ENCODE measurements at places on chromosomes 11 and 22.
A peak's percentile ranks its signal among the peaks of the same experiment; 100 is the strongest.

GRCh38 chr11:7473717-7474116, 11.6 kb upstream of the OLFML1 start:
- no peak for DNase-seq

DNA sequence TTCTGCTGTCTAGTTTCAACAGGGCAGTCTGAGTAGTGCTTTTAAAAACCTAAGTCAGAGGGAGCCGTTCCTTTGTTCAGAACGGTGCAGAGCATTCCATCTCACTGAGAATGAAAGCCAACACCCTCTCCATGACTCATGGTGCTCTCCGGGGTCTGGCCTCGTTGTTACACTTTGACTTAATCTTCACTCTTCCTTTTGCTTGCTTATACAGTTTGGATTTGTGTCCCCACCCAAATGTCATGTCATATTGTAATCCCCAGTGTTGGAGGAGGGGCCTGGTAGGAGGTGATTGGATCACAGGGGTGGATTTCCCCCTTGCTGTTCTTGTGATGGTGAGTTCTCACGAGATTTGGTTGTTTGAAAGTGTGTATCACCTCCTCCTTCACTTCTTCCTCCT, 292.2 kb downstream of the ST3GAL4 start:
- no peak for DNase-seq

- peak; percentile 98 for DNase-seq
Measured at GRCh38 chr11:62709247-62710000, 1.9 kb downstream of the GNG3 start.

- no peak for DNase-seq
Measured at GRCh38 chr11:530960-531831, 4.2 kb downstream of the HRAS start.

- no peak for DNase-seq
Measured at GRCh38 chr11:64415286-64415685, 56.3 kb downstream of the RPS6KA4 start.

- DNase-seq = no peak
Measured at GRCh38 chr11:112612250-112612849, 348.9 kb upstream of the NCAM1 start.

DNA sequence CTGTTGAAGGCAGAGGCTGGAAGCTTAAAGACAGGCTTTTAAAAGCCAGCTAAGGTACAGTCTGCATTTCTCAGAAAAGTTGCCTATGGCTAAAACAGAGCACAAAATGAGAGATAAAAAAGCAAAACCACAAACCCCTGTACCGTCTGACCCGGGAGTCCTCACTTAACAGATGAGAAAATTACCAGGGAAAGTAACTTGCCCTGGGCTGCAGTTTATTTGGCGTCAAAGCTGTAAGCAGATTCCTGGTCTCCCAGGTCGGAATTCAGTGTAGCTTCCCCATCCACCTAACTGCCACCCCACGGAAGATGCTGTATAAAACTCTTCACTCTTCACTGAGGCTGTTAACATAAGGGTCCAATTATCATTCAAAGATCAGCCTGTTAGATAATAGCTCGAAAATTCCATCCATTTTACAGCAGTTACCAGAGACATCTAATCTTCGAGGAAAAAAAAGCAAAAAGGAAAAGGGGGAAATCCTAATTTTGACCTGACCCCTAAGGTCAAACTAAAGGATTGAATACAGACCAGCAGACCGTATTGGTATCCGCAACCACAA, 1.5 kb downstream of the TCF20 start:
- no peak for DNase-seq

- DNase-seq = no peak
Measured at GRCh38 chr11:7604331-7604955, 68.9 kb downstream of the CYB5R2 start.

DNA sequence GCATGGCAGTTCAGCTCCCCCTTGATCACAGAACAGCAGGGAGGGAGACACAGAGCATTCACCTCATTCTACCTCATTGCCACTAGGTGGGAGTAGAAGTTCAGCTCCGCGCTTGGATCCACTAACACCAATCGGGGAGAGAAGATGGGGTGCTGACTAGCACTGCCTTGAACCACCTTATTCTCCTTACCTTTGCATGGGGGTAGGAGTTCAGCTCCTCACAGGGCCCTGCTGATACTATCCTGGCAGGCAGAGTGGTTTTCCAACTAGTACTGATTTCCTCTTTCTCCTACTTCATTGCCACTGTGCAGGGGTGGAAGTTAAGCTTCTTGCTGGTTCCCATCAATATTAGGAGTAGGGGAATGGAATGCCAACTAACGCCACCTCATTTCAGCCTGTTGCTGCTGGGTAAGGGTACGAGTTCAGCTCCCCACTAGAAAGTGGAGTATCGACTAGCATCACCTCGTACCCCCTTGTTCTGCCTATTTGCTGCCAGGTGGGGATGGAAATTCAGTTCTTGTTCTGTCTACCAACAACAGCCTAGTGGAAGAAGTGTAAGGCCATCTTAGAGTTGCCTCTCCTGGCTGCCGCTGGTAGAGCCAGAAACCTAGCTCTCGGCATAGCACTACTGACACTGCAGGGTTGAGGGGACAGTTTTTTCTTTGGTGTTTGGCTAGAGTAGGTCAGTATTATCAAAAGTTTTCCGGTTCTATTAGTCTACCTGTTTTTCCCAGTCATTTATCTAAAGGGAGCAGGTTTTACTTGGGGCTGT, 550.9 kb upstream of the CCDC90B start:
- DNase-seq = no peak

DNA sequence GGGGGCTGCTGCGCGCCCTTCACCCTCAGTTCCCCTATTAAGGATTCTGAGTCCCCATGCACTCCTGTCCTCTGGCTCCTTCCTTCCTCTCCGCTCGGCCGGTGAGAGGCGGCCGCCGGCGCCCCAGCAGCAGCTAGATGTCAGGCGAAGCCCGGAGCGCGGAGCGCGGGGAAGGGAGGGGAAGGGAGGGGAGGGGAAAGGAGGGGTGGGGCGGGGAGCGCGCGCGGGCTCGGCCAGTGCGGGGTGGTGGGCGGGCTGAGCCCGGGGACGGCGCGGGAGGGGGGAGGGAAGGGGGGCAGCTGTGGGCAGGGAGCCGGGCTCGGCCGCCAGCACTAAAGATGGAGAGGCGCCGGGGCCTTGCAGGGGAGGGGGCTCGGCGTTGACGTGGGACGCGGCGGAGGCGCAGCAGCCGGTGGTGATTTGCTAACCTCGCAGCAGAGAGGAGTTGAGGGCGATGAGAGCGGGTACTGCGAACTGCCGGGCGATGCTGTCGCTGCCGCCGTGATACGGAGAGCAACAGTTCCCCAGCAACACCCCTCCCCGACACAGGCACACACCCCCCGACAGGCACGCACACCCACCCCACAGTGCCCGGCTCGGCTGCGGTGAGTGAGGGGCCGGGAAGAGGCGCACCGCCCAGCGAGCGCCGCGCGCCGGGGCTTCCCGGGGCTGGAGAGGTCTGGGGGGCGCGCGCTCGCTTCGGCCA, at the start of gene ZBTB16:
Gene ZBTB16, plus strand, starts transcription at position 434 of the 706 bp plus-strand sequence. CDS start 3,590 bp downstream, outside the sequence.
- DNase-seq = peak; percentile 59

- DNase-seq = no peak
Measured at GRCh38 chr11:76605338-76606074, 65.0 kb downstream of the LRRC32 start.

- no peak for DNase-seq
Measured at GRCh38 chr22:31611061-31611760, 50.8 kb downstream of the PISD start.

- DNase-seq = peak; percentile 53
Measured at GRCh38 chr11:94511932-94512781, at the start of gene C11orf97. TSS of gene C11orf97 (plus strand) at chr11:94512461. CDS start at chr11:94512529, 68 bp downstream.

GRCh38 chr22:43479301-43479950, 67.6 kb downstream of the MPPED1 start:
- no peak for DNase-seq

- DNase-seq = no peak
Measured at GRCh38 chr11:102026217-102026616, 21.0 kb upstream of the CFAP300 start.

- DNase-seq = peak; percentile 58
Measured at GRCh38 chr11:128830290-128831173, 36.6 kb downstream of the KCNJ1 start.

- DNase-seq = no peak
Measured at GRCh38 chr22:22085702-22086500, 103.3 kb upstream of the TOP3B start.

DNA sequence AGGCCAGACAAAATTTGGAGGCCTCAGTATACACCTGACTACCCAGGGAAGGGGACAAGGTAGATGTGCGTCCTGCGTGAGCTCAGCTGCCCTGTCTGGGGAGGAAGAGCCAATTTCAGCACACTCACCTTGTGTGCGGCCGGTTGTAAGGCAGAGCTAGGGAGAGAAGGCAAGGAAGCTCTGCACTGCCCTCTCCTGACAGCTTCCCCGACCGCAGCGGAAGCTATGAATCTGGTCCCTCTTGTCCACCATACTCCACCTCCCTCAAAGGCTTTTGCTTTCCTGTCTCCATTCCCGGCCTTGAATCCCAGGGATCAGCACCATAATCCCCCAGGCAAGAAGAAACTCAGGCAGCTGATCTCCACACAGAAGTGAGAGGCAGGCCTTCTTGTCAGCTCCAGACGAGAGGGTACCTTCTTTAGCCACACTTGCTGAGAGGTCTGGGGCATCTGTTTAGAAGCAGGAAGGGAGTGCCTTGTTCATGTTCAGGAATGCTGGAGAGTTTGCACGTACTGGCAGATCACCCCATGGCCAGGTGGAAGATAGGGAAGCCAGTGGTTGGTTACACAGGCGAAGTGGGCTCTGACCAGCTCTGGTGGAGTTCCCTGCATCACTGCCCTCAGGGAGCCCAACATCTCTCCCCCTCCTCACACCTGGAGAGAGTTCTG, 62.5 kb downstream of the FEZ1 start:
- DNase-seq = no peak

DNA sequence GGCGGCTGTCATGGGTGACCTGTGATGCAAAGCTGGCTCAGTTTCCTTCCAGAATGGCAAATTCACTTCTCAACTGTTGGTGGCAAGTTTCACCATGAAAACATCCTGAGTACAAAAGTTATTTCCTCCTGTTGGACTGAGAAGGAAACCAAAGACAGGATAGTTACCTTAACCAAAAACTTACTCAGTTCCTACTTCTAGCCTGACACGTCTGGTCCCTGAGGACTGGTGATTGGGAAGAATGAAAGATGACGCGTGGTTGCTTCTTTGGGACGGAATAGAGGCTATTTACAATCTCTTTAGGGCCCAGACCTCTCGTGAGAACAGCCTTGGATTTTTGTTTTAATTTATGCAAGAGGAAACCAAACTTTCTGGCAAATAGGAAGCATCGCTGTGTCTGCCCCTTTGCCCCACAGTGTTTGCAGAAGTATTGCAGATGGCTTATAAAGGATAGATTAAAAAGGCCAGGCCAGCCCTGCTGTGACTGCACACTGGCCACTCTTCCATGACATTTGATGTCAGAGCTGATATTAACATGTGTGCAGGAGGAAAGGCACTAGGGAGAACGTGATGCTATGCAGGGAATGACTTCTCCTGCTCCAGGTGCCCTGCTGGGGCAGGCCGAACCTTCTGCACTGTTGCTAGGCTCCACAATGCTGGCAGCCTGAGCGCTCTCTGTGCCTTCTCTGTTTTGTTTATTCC, 7.6 kb downstream of the VPS26B start:
- DNase-seq = no peak

DNA sequence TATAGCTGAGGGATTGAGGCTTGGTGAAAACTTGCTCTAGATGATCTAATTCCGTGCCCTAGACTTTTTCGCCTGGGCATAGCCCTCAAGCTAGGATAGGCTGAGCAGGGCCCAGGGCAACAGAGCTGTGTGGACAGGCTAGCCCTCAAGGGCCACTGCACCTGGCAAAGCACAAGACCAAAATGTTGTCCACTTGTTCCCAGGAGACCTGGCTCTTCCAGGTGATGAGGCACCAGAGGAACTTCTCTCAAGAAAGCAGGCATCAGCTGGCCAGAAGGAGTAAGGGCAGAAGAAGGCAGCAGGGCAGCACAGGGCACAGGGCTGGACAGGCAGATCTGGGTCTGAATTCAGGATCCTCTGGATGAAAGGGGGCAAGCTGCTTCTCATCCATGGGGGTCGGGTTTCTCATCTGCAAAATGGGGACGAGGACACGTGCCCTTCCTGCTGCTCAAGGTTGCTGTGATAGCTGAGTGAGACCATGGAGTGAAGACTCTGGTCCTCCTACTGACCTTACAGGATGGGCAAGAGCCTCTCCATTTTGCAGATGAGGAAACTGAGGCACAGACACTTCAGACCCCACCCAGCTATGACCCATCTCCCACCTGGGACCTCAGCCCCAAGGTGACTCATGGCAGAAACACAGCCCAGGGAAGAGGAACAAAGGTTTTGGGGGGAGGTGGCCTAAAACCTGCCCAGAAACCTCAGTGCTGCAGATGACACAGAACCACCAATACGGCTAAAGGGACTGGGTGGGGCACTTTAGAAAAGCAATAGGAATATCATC, 42.2 kb upstream of the PRDM11 start:
- DNase-seq = no peak

DNA sequence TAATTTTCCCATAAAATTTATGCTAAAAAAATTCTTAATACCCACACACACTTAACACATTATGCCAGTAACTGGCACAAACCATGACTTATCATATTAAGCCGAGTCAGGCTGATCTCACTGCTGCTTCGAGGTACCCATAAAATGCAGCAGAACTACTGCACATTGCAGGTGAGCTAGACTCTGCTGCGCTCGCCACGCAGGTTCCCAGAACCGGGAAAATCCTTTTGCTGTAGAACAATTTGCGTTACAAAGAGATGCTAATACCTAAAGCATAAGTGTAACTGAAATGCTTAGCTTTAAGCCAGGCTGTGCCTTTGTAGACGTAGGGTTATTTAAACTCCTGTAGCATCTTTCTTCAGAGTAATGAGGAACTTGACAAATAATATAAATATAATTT, 200.3 kb downstream of the MSANTD4 start:
- DNase-seq = no peak

DNA sequence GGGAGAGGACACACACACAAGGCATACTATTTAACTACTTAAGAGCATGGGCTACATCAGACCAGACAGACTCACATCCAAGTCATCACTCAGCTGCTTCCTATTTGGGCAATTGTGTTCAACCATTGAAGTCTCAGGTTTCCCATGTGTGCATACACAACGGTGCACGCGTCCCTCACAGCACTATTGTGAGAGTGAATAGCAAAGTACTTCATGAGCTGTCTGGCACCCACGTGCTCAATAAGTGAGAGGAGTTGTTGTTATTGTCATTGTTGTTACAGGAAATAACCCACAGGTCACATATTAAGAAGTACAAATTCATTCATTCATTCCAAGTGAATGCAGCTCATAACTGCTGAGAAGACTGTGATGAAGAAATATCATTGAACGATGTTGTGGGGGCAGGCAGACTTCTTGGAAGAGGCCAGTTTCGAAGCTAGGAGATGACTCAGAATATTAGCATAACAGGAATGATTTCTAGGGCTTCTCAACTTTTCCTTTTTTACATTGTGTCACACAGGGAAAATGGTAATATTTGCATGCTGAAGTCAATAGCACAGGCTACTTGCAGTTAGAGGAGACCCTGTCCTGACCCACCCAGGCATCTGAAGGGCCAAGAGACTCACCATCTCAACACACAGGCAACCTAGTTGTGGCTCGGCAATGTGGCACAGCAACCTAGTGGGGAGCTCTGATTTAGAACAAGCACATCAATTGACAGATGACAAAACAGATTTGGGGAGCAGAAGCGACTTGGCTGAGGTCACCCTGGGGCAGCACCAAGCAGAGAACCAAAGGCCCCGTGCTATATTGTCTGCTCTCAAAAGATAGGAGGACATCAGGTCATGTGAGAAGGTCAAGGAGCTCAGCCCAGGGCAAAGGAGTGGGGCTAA, 606.0 kb downstream of the BUD13 start:
- DNase-seq = no peak
